MCF 10A (cell line): ENCODE measurements at places on chromosomes 5 and 9.
A peak's percentile ranks its signal among the peaks of the same experiment; 100 is the strongest.

DNA sequence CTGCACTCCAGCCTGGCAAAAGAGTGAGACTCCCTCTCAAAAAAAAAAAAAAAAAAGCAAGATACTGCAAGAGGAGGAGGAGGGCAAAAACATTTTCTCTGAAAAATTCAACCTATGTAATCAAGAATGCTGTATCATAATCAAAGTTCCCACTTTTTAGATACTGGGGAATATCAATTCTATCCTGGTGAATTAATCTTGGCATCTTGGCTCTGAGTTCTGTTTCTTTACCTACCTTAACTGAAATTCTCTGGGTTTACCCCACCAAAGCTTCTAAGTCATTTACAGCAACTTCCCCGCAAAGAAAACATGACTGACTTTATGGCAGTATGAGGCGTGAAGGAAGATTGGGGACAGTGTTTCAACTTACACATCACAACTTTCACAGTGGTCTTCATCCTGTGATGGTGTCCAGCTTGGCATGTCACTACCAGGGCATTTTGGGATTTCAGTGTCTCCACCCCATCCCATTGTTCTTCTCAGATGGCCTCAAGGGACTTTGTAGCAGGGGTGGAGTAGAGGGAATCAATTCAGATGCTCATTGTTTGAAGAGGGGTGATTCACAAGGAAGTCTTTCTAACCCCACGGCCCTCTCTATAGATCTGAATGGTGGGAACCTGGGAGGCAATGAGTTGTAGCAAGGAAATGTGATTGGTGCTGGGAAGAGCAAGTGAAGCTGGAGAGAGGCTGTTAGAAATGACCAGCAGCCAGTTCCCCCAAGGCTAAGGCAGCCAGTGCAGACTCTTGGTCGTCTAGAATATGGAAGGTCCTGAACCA, 130.5 kb downstream of the SCAMP1 start:
- DNase-seq, result no peak

DNA sequence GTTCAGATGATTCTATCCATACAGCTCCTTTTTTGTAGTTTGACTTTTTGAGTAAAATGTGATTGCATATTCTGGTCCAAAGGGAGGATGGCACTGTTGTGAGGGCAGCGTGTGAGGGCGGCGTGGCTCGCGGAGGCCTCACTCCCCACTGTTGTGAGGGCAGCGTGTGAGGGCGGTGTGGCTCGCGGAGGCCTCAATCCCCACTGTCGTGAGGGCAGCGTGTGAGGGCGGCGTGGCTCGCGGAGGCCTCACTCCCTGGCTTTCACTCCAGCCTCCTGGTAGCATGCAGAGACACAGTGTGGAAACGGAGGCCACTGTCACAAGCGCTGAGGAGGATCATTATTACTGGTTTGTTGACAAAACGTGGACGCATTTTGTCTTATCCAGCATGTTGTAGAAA, 79.0 kb downstream of the EHMT1 start:
- no peak for DNase-seq

DNA sequence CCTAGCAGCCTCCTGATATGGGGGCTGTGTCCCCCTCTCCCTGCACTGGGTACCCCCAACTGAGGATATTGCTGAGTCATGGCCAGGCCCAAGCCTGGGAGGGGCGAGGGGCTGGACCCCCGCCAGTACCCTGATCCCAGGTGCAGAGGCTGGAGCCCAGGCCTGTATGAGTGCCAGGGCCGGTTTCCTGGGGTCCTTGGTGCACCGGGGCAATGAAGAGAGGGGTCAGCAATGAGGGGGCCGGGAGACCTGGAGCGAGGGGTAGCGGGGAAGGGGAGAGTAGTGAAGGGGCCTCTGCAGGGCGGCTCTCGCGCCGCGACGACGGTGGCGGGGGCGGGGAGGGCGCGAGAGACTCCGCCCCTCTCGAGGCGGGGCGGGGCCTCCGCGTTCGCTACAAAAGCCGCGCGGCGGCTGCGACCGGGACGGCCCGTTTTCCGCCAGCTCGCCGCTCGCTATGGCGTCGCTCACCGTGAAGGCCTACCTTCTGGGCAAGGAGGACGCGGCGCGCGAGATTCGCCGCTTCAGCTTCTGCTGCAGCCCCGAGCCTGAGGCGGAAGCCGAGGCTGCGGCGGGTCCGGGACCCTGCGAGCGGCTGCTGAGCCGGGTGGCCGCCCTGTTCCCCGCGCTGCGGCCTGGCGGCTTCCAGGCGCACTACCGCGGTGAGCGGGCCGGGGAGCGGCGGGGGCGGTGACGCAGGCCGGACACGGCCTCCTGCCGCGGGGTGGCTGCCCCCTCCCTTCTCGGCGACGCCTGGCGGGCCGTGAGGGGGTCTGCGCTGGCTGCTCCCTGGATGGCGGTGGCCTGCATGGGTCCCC, at the start of gene SQSTM1:
SQSTM1 (plus strand) TSS at position 423 of the 815 bp plus-strand sequence; CDS start at position 455, 32 bp downstream.
- DNase-seq, result peak; percentile 84

- DNase-seq, result no peak
These were observed 41.7 kb upstream of the SLC9A3 start for GRCh38 chr5:565782-566440.

- DNase-seq, result no peak
These were observed 4.9 kb upstream of the LCN1 start for GRCh38 chr9:135516132-135516860.

- no peak for DNase-seq
These were observed 478.5 kb downstream of the RASEF start for GRCh38 chr9:82584349-82584863.

GRCh38 chr5:133214153-133214820, 162.5 kb downstream of the HSPA4 start:
- DNase-seq, result no peak

- DNase-seq, result peak; percentile 90
These were observed 36.2 kb upstream of the ADAM19 start for GRCh38 chr5:157611571-157612476.

- DNase-seq, result no peak
These were observed 210.3 kb downstream of the C9orf152 start for GRCh38 chr9:109997682-109998081.

- DNase-seq, result no peak
These were observed 370.8 kb upstream of the RIOK2 start for GRCh38 chr5:97553604-97554452.

DNA sequence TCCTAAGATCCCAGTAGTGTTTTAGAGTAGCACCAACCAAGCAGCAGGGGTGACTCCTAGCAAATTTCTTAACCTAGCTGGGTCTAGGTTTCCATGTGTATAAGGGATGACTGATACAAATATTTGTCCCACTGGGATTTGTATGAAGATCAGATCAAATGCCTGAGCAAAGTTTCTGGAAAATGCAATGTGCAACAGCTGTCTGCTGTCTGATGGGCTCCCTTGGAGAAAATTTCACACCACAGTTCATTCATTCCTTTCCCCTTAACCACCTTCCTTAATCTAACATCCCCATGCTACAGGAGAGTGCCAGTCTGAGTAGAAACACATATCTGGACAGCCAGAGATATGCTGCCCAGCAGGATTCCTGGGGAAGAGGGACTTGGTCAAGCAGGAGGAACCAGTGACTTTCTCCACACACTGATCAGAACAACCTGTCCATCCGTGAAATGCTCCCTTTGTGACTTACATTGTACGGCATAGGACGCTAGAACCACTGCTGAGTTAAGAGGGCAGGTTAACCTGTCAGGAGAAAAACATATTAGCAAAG, 53.3 kb downstream of the PTPN3 start:
- no peak for DNase-seq

DNA sequence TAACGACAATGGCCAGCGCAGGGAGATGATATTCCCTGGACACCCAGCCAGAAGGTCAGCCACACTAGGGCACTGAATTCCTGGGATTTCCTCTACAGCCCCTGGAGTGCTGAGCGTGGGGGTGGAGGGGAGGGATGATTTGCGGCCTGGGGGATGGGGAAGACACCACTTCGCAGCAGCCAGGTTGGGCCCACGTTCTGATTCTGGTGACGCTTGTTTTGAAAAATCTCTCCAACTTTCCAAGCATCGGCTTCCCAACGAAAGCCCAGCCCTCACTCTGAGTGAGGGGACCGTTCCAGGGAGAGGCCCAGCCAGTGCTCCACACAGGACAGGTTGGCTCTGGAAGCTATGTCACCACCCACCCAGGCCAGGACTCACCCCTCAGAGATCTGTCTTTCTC, 5.4 kb downstream of the GFPT2 start:
- DNase-seq, result no peak

GRCh38 chr9:124481115-124481514, 26.1 kb downstream of the NR5A1 start:
- no peak for DNase-seq
